Nephron progenitor cell (in vitro differentiated cells): ENCODE measurements at places on chromosomes 1 and 21.

GRCh38 chr1:160085686-160086455 lies 4.5 kb downstream of the KCNJ9 start:
- H3K36me3 ChIP-seq = no peaks in the 10 kb centered on the region
- H3K27ac ChIP-seq = no peak overlapping the region
- no peak overlapping the region for H3K4me3 ChIP-seq
- DNase-seq = peak; percentile 90
- peaks cover 10% of the 10 kb centered on the region for H3K4me1 ChIP-seq
- peaks cover 69% of the 10 kb centered on the region for H3K27me3 ChIP-seq

DNA sequence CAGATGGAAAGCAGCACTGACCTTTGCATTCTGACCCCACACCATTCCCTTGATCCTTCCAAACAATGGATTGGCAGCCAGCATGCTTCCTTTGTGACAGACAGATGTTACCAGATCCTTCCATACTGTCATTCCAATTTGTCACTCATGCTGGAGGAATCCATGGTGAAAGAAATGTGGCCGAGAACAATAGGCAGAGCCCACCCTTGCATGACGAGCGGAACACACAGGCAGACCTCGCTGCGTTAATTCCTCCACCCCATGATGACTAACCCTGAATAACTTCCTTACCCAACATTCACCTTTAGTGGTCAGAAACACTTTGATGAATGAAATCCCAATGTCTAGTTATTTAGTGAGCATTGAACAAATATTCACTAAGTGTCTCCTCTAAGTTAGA lies 45.1 kb downstream of the PDPN start:
- no peak overlapping the region for H3K4me3 ChIP-seq
- H3K27me3 ChIP-seq = peaks cover 7% of the 10 kb centered on the region
- no peaks in the 10 kb centered on the region for H3K36me3 ChIP-seq
- no peak overlapping the region for H3K27ac ChIP-seq
- no peaks in the 10 kb centered on the region for H3K4me1 ChIP-seq
- no peak for DNase-seq

DNA sequence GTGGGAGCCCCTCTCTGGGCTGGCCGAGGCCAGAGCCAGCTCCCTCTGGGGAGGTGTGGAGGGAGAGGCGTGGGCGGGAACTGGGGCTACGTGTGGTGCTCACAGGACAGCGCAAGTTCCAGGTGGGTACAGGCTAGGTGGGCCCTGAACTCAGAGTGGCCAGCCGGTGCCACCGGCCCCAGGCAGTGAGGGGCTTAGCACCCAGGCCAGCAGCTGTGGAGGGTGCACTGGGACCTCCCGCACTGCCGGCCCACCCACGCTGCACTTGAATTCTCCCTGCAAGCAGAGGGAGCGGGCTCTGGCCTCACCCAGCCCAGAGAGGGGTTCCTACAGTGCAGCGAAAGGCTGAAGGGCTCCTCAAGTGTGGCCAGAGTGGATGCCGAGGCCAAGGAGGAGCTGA lies 20.2 kb downstream of the PRAMEF20 start:
- H3K4me1 ChIP-seq = no peaks in the 10 kb centered on the region
- peaks cover 3% of the 10 kb centered on the region for H3K27me3 ChIP-seq
- H3K27ac ChIP-seq = no peak overlapping the region

- H3K36me3 ChIP-seq = peaks cover 14% of the 10 kb centered on the region
- peaks cover 3% of the 10 kb centered on the region for H3K27me3 ChIP-seq
- H3K4me3 ChIP-seq = no peak overlapping the region
- H3K27ac ChIP-seq = no peak overlapping the region
- H3K4me1 ChIP-seq = peaks cover 22% of the 10 kb centered on the region
Measured at GRCh38 chr1:19336543-19336942, 24.4 kb downstream of the SLC66A1 start.

DNA sequence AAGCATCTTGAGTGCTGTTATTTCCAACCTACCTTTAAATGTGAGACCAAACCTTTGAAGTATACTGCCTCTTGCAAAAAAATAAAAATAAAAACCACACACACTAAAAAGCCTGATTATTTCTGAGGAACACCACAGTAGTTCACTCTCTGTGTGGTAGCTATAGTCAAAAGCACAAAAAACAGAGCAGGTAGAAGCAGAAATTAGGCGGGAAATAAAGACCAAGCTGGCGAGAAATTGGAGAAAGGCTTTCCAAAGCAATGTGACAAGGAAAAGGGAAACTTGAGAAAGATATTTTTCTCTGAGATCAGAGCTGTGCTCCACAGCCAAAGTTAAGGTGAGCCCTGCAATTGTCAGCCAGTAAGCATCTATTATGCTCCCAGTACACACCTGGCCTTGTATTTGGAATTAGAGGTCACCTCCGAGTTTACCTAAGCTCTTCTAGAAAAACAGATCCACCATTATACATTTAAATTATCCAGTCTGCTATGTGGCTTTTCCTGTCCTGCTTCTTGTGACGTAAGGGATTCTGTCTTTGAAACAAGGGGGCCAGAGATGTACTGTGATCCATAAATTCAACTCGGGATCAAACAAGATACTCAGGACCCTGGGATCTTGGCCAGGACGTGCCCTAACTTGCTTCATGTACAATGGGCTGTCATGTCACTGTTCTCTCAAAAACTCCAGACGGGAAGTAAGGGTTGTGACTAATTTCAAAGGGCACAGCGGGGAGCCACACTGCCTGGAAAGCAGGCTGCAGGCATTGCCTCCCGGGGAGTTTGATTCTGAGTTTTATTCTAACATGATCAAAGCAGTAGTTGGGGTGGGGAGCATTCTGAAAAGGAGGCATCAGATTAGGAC lies 39.8 kb upstream of the RAB4A start:
- H3K36me3 ChIP-seq = no peaks in the 10 kb centered on the region
- peak overlapping the region; percentile 39 for H3K4me3 ChIP-seq
- H3K27me3 ChIP-seq = peaks cover 3% of the 10 kb centered on the region
- peak overlapping the region; percentile 34 for H3K27ac ChIP-seq
